ENCODE measurements at places on chromosomes 12 and 14.

DNA sequence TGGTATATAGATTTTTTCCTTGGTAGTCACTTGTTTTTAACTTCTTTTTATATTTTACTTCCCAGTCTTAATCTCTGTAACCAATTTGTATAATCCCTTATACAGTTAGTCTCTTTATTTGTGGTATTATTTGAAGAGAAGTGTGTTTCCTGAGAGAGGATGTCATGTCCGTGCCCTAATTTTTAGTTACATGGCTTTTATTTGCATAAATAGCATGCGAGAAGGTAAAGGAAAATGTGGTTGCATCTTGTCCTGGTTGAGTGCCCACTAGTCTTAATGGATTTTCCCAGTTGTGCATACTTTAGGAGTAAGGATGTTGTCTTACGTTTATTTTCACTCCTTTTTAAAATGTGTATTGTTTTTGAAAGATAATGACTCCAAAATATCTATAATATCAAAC, 27.5 kb downstream of the RAP1B start:
- no peak for DNase-seq

GRCh38 chr12:122991623-122992275, 11.3 kb downstream of the ARL6IP4 start:
- DNase-seq, result no peak

- DNase-seq, result no peak
These were observed 5.5 kb upstream of the KRT84 start for GRCh38 chr12:52390739-52391617.

DNA sequence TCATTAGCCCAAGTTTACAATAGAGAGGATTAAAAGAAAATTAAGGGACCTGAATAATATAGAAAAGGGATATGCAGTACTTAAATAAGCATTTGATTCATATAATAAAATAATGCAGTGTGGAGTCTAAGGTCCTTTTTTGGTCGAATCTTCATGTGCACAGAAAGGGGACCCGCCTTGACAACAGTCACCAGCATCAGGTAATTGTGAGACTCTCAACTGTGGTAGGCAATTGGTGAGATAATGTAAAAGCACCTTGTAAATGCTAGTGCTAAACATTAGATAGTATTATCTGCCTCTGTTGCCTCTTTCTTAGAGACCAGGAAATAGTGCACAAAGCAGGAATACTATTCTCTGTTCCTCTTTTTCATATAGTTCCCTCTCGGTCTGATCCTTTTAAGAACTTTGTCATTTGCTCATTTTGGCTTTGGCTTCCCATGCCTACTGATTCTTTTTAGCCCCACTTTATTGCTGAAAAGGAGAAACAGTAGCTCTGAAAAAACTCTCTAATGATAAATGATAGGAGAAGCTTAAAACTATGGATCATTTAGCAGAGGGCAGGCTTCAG, 17.5 kb downstream of the CHPT1 start:
- no peak for DNase-seq

- no peak for DNase-seq
These were observed 42.1 kb upstream of the KCNH3 start for GRCh38 chr12:49496417-49497360.

DNA sequence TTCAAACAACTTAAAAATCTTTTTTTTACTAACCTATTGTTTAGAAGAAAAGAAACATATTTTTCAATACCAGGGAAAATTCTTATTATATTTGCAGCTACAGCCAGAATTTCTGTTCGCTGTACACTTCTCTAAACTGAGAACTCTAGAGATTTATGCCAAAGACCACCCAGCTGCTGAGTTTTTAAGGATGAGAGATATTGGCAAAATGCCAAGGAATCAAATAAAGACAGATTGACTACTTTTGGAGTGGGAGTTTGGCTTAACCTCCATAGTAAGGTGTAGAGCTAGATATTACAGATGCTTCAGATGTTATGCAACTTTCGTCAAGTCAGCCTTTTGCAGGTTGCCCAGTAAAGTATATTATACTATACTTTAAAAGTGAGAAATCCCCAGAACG, 71.8 kb downstream of the TTLL5 start:
- DNase-seq, result no peak

DNA sequence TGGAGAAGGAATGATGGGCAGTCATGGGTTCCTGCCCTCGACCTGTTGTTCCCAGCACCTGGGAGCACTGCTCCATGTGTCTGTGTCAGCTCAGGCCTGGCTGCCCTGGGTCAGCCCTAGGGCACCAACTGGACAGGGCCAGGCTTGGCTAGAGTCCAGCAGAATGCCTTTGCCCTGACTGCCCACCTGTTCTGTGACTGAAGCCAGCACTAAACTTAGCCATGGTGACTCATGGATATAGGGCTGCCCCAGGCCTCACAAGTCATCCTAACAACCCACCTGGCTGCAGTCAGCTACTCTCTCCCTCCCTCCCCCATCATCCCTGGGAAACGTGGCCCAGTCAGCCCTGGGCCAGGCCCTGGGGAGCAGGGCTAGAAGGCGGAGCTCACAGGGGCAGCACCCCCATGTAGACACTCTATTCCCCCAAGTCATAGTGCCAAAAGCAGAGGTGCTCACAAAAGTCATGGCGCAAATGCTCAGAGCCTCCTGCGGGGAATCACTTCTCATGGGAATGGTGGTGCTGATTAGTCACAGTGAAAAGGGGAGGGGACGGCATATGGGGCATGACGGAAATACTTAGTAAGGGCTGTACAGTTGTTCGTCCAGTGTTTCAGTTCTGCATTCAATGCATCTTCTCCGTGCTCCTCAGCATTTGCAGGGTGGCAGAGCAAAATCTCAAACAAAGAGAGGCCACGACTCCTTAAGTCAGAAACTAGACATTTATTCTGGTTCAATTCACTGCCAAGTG, 52.0 kb upstream of the NTF3 start:
- no peak for DNase-seq

Measured in esophagus squamous epithelium (tissue), 5 donors.